ENCODE measurements at places on chromosomes 11 and 22. TPM values are rescaled to one million over a fixed set of nuclear protein-coding genes. Genes with fewer than 3 reads are reported as not detected.

DNA sequence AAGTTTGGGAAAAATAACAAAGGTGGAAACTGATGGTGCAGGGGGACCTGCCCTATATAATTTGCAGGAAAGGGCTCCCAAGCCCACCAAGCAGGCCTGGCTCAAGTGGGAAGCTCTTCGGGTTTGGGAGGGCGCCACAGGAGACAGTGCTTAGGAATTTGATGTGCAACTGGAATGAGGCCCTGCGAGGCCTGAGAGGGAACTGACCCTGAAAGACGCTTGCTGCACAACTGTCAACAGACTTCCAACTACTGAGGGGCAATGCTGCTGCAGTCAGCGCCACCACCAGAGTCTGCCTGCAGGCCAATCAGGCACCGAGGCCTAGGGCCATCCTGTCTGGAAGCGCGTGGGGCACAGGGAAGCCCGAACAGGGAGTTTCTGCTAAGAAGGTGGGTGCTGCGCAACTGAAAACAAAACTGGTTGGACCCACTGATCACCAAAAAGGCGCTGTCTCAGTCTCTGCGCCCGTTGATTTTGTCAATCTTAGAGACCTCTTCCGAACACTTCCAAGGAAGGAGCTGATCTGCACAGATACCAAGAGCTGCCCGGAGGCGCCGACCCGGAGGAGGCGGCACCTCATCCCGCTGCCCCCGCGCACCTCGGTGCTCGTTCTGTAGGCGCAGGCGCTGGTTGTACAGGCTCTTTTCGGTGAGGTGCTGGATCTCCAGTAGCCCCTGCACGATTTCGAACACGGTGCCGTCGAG, 667 bp downstream of the DGCR6L start:
- peak; percentile 22 for DNase-seq

GRCh38 chr11:122796128-122796717, 42.1 kb upstream of the CRTAM start:
- DNase-seq: no peak

- peak; percentile 54 for DNase-seq
Observed at GRCh38 chr11:117094776-117095175, 3.5 kb downstream of the SIK3 start.

DNA sequence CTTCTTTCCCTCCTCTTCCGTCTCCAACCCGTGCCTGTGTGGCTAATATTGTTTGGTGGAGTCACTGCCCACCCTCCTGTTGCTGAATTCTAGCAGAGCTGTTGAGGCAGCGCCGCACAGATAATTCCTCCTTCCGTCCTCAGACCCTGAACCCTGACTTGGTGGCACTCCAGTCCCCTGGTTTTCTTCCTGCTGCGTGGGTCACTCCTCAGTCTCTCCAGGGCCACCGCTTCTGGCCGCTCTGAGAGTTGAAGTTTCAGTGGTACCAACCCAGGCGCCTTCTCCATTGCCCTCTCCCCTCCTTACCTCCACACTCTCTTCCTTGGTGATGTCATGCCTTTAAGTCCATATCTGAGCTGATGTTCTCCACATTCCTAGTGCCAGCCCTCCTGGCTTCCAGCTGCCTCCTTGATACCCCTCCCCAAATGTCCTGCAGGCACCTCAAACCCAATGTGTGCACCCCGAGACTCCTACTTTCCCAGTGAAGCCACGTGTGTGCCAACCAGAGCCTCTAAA, 54.5 kb upstream of the RASD2 start:
- DNase-seq: no peak

GRCh38 chr22:32536352-32536751, 61.7 kb downstream of the FBXO7 start:
- DNase-seq: no peak

DNA sequence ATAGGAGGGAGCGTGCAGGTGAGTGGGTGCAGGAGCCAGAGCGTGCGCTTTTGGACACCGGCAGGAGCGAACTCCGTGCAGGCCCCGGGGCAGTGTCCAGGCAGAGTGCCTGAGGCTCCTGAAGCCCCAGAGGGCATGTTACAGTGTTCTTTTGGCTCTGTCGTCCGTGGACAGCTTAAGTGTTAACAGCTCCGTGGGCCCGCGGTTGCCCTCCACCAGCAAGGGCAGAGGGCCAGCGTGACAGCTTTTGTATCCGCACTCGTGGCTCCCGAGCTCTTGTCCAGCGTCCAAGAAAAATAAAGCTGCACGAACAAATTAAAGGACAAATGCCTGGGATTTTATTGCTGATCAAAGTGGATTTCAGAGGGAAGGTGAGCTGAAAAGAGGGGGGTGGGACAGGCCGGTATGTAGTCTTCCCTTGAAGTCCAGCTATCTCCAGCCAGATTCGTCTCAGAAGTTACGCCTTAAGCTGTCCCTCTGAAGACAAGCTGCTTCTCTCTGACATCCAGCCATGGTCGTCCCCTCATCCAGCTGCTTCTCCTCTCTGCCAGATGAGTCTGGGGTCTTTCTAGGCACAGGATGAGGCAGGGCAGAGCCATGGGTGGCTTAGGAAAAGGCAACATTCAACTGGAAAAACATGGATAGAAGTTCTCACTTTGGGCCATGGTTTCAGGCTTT, 968 bp upstream of the TMEM109 start:
- DNase-seq: no peak

- no peak for DNase-seq
Observed at GRCh38 chr22:32692371-32692770, 109.1 kb upstream of the TIMP3 start.

- DNase-seq: no peak
Observed at GRCh38 chr22:37525746-37526350, 6.6 kb upstream of the CARD10 start.

- DNase-seq: peak; percentile 16
Observed at GRCh38 chr11:83521647-83522596, 235.8 kb upstream of the CCDC90B start.

GRCh38 chr11:68169442-68169841, 43.7 kb downstream of the KMT5B start:
- no peak for DNase-seq

DNA sequence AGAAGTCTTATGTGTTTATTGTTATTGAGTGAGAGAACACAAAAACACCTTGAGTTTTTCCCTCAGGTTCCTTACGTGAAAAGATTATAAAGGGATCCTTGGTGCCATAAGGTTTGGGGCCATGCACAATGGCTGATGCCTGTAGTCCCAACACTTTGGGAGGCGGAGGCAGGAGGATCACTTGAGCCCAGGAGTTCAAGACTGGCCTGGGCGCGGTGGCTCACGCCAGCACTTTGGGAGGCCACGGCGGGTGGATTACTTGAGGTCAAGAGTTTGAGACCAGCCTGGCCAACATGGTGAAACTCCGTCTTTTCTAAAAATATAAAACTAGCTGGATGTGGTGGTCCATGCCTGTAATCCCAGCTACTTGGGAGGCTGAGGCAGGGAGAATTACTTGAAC, 5.4 kb downstream of the SMDT1 start:
- no peak for DNase-seq

DNA sequence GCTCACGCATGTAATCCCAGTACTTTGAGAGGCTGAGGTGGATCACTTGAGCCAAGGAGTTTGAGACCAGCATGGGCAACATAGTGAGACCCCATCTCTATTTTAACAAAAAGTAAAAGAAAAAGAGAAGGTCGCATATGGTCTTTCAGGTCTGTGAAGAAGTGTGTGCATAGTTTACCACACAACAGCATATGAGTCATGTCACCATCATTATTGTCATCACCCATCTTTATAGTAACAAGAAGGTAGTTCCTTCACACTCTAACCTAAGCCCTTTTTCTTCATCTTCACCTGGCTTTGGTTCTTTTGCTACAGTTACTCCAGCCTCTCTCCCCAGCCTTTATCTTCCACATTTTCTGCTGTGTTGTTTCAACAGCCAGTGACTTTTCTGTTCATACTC, 39.2 kb downstream of the PACS1 start:
- DNase-seq: no peak

- DNase-seq: peak; percentile 22
Observed at GRCh38 chr11:119615003-119615881, 113.8 kb downstream of the NECTIN1 start.

DNA sequence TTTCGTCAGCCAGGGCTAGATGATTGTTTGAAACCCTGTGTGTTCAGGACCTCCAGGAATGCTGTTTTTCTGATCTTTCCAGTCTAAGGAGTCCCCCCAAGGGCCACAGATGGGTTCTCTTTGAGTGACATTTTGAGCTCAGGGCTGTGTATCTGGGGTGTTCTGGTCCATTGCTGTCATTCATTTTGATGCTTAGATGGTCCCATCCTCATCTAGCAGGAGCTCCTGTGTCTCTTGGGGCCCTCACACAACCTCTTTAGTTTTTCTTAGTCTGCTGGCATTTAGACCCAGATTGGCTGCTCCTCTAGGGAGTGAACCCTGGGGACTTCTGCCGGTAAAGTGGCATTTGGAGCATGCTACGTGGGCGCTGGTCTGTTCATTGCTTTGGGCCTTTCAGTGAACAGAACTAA, 39.1 kb downstream of the MED15 start:
- DNase-seq: no peak

GRCh38 chr22:30286813-30287647, 2.3 kb downstream of the CASTOR1 start:
- DNase-seq: no peak

DNA sequence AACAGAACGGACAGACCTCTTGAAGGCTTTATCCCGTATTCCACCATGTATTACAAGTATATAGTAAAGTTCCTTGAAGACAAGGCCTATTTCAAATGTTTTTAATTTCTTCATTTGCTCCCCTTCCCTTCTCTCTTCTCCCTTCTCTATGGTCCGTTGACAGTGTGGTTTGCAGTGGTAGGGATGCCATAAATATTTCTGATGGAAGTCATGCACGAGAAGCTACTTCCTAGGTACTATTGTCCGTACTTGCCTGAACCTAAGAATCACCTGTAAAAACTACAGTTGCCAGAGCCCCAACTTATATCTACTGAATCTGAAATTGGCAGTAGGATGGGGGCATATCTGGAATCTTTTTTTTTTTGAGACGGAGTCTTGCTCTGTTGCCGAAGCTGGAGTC, 2.8 kb downstream of the PISD start:
- DNase-seq: no peak

GRCh38 chr11:96736601-96737000, 346.8 kb downstream of the JRKL start:
- peak; percentile 28 for DNase-seq

GRCh38 chr11:17898782-17899181, 114.1 kb downstream of the SERGEF start:
- DNase-seq: no peak

The OR56A1 gene
- 0.05 TPM for total RNA-seq

The FDXACB1 gene
- 1.8 TPM for total RNA-seq

The OR51Q1 gene
- not detected for total RNA-seq

The GLB1L3 gene
- not detected for total RNA-seq

The CNGA4 gene
- total RNA-seq: not detected

The ACTN3 gene
- total RNA-seq: 0.75 TPM

The EI24 gene
- total RNA-seq: 94.6 TPM

The OR8A1 gene
- total RNA-seq: not detected

The PKDREJ gene
- not detected for total RNA-seq

The VSTM5 gene
- not detected for total RNA-seq

The DMC1 gene
- 0.52 TPM for total RNA-seq
